Stimulated activated CD4-positive, alpha-beta T cell treated with anti-CD3 and anti-CD28 coated beads, TNF-alpha, amount 100 ng/mL, for 24 hours (primary cell): ENCODE measurements at places on chromosomes 1 and 21.
A peak's percentile ranks its signal among the peaks of the same experiment; 100 is the strongest.

- no peak for DNase-seq
Measured at GRCh38 chr1:78155121-78155520, 109.4 kb downstream of the GIPC2 start.

- DNase-seq: no peak
Measured at GRCh38 chr1:68016381-68016780, 34.0 kb downstream of the DIRAS3 start.

DNA sequence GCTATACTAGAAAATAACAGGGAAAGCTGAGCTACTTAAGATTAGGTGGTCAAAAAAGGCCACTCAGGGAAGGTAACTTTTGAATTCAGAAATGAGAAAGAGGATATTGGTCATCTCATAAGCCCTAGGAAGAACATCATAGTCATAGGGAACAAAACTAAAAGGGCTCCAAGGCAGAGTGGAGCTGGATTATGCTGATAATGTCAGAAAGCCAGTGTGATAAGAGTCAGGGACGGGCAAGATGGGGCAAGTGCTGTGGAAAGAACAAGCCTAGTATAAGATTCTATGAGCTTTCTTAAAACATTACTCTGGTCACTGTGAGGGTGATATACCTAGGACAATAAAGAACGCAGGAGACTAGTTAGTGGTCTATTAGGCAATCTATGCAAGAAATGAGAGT lies 106.6 kb downstream of the DUSP10 start:
- DNase-seq: no peak

DNA sequence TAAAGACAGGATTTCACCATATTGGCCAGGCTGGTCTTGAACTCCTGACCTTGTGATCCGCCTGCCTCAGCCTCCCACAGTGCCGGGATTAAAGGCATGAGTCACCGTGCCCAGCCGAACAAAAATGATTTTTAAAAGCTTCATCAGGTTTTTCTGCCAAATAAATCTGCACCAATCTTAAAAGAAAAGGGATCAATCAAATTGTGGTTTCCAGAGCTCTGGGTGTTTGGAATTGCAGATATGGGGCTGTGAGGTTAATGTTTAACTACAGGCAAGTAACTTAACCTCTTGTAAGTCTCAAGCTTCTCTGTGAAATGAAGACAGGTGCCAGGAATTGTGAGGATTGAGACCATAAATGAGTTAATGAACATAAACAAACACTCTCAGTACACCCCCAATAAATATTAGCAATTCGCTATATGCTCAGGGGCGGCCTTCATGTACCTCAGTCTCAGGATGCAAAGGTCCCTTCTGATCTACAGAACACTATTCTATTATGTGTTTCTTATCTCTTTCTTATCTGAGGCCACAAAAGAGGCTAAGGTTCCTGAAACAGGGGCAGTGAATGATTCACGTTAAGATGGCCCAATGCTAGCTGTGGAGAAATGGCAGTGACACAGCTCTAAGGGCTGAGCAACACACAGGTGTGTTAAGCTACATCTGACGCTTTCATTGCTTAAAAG lies 7.1 kb upstream of the GNPAT start:
- DNase-seq: no peak

- DNase-seq: peak; percentile 22
Measured at GRCh38 chr1:202192770-202193613, 607 bp upstream of the LGR6 start.

DNA sequence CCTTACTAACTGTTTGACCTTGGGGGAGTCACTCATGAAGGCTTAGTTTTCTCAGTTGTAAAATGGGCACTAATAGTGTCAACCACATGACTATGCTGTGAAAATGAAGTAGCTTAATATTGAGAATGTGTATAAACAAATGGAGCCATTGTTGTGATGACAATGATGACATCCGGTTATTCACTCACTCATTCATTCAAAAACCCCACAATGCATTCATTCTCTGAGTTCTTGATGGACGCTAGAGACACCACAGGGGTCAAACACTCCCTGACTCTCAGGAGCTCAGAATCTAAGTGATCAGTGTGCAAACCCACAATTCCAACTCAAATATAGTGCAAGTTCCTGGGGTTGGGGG lies 138.9 kb downstream of the FOXD2 start:
- DNase-seq: no peak

- DNase-seq: no peak
Measured at GRCh38 chr1:16158993-16159831, 3.3 kb upstream of the EPHA2 start.

- DNase-seq: no peak
Measured at GRCh38 chr1:75172556-75172955, 38.4 kb downstream of the LHX8 start.

- no peak for DNase-seq
Measured at GRCh38 chr1:59242370-59242769, 54.5 kb upstream of the FGGY start.
